Activated T-cell treated with anti-CD3 and anti-CD28 coated beads for 24 hours (primary cell): ENCODE measurements at places on chromosomes 5 and 9.
A peak's percentile ranks its signal among the peaks of the same experiment; 100 is the strongest.

DNA sequence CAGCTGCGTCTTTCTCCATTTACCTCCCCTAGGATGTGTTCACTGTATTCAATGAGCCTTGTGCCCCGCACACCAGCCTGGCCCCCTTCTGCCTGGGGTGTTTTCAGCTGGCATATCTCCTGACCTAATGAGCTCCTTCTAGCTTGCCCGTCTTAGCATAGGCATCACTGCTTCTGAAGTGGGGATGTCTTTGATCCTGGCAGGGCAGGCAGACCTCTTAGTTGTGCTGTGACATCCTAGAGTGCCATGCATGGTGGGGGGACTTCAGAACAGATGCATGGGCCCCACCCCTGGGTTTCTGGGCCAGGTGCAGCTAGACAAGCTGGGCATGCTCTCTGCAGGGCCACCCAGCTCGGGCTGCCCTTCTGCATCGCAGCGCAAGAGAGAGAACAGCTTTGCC is 172.7 kb downstream of the GADD45G start:
- no peak for DNase-seq

DNA sequence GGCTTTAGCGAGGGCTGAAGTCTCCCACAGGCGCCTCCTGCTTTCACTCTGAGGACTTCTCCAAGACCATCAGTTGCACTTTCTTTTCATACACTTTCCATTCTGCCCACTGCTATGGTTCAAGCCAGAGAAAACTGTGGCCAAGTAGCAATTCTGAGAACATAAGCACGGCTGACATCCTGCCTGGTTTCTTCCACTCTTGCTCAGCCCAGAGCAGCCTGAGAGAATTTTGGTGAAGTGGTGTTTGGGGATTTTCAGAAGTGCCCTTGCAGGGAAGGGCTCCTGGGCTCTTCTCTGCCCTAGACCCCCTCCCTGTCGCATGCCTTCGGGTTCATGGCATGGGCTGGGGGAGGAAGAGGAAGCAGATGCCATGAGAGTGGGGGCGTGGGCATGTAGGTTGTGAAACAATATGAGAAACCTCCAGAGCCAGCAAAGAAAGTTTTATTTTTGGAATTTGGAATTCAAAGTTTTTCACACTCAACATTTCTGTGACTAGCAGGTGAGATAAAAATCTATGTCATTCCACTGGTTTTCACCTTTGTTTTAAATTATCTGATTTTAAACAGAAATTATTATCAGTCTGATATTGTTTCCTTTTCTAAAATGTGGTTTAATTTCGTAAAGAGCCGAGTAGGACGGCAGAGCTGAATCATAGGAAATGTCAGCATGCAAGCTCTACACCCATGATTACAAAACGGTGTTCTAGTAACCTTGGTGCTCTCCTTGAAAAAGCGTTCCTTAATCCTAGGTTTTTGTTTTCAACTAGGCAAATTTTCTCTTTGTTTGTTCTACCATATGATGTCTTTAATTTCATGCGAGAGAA is 27.8 kb upstream of the TNFSF8 start:
- peak; percentile 45 for DNase-seq

DNA sequence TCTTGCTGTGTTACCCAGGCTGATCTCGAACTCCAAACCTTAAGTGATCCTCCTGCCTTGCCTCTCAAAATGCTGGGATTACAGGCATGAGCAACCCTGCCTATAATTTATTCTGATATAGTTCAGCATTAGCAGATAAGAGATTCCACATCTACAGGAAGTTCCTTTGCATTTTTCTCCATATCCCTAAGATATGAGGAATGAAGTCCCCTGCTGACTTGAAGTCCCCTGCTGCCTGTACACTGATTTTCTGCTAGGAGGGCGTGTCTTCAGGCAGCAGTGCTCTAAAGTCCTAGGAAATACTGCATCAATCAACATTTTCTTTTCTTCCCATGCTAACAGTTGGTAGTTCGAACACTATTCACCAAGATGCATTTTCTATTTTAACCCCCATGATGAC is 105.8 kb downstream of the ARHGAP26 start:
- no peak for DNase-seq

- DNase-seq = no peak
These were observed 530.3 kb downstream of the RASEF start for GRCh38 chr9:82532504-82533180.

DNA sequence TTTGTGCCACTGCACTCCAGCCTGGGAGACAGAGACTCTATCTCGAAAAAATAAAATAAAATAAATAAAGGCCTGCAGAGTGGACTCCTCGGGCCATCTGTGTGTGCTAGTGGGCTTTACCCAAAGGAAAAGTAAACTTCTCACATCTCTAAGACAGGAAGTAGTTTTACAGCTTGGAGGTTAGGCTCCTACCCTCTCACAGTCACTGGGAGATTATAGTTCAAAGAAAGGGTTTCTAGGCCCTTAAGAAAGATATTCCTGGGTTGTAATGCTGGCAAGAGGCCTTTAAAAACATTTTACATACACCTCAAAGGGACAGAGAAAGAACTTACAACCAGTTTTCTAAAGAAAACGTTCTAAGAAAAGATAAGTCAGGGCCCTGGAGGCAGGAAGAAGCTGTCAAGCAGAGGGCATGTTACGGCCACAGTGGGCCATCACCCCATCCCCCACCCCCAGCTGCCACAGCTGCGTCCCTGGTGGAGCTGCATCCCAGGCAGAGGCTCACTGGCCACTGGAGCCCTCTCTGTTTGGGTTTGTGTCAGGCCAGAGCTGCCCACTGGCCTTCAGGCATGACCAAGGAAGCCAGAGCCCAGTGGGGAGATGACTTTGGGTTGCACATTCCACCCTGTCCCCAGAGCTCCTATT is 78.1 kb upstream of the CDK20 start:
- DNase-seq = no peak

DNA sequence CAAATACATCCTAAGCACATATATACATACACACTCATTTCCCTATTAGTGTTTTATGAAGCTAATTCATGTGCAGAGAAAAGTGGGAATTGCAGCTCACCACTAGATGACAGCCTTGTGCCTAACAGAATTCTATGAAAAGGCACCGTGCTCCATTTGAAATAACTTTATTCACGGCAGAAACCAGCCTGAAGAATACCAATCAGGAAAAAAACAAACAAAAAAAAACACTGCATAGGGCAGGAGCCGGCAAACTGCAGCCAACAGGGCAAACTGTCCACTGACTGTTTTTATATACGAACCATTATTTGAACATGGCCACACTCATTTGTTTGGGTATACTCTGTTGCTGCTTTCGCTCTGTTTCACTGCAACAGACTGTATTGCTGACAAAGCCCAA is 33.6 kb downstream of the ERMP1 start:
- no peak for DNase-seq

- DNase-seq = no peak
These were observed 16.9 kb upstream of the SLC36A3 start for GRCh38 chr5:151320481-151320880.

- no peak for DNase-seq
These were observed 411.4 kb upstream of the SGCD start for GRCh38 chr5:155915601-155916000.

DNA sequence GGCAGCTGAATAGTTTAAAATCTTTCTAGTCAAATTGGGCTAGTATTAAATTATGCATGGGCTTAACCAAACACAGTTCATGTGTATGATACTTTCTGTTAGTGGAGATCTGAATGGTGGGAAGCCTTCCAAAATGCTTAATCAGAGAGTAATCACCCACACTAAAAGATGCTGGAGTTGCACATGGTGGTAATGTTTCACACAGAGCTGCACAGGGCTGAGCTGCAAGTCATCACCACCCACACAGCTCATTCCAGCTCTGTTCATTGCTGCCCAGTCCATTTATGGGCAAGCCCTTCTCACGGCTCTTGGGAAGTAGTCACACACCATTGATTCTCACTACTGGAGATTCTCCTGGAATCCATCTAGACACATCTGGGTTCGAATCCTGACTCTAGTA is 351.5 kb upstream of the KCNN2 start:
- no peak for DNase-seq

GRCh38 chr5:149118463-149118862 is 22.8 kb upstream of the ABLIM3 start:
- no peak for DNase-seq

DNA sequence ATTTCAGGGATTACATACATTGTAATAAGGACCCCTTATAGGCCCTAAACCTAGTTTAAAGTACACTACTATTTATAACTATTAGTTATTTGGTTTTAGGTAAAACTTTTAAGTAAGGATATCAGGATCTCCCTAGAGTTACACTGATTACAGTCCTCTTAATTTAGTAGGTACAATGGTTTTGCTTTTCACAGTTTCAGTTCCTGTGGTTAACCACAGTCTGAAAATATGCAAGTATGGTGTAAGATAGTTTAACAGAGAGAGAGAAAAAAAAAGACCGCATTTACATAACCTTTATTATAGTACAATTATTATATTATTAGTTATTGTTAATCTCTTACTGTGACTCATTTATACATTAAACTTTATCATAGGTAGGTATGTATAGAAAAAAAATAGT is 725.3 kb upstream of the PTPRD start:
- DNase-seq = no peak

- DNase-seq = no peak
These were observed 14.7 kb downstream of the LHX3 start for GRCh38 chr9:136190237-136190601.

- DNase-seq = no peak
These were observed 388.2 kb downstream of the SPATA31D1 start for GRCh38 chr9:82376677-82377232.

- no peak for DNase-seq
These were observed 240.8 kb upstream of the TMEM161B start for GRCh38 chr5:88509403-88509802.

DNA sequence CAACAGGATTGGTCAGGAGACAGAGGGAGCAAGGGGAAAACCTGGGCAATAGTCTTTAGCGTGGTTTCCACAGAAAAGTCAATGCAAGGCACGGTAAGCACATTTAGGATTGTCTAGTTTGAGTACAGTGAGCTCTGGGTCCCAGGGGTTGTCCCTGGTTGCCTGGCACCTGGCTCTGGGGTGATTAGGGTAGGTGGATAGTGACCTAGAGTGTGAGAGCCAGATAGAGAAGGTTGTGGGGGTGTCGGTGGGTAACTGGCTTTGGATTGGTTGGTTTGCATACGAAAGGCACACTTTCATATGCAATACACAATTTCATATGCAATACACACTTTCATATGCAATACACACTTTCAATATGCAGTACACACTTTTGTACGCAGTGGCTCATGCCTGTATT is 20.1 kb upstream of the GOLM1 start:
- DNase-seq = no peak

DNA sequence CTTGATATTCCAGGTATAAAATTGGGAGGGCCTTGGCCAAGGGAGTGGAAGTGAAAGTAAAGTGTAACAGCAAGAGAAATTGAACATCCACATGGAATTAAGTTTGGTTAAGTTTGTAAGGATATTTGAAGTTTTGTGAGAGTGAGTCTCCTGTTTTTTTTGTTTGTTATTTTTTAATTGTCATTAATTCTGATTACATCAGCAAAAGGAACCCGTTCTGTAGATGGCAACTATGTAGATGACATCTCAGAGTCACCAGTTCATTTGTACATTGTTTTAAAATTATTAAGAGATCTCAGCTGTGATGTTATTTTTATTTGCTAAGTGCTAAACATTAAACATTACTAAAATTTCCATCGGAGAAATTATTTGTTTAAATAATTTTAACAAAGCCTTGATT is 65.2 kb downstream of the XRCC4 start:
- DNase-seq = no peak

DNA sequence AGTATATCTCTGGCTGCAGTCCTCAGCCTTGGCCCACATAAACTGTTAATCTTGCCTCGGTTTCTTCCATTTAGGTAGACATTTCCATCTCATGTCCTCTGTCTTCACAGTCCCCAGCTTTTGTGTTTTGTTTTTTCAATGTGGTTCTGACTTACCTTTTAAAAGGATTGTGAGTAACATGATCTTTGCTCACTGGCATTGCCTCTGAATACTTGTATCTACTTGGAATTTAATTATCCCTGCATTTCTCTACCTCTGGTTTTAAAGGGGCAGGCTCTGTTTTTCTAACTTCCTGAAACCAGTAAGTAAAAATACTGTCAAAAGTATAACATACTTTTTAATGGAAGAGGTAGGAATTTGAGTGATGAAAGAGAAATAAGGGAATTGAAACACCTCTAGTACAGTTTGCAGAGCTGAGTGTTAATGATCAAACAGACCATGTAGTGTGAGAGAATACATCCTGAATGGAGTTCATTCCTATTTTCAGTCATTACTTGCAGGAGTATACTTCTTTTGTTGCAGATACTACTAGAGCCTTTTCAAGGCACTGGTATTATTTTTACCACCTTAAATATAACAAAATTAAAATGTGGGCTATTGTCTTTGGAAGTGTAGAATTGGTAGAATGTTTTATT is 62.6 kb downstream of the MTREX start:
- DNase-seq = no peak
